Adrenal gland (tissue), 19 donors: ENCODE measurements at places on chromosomes 16 and 17.

GRCh38 chr17:69223809-69224208 is 4.8 kb downstream of the ABCA10 start:
- DNase-seq = no peak

DNA sequence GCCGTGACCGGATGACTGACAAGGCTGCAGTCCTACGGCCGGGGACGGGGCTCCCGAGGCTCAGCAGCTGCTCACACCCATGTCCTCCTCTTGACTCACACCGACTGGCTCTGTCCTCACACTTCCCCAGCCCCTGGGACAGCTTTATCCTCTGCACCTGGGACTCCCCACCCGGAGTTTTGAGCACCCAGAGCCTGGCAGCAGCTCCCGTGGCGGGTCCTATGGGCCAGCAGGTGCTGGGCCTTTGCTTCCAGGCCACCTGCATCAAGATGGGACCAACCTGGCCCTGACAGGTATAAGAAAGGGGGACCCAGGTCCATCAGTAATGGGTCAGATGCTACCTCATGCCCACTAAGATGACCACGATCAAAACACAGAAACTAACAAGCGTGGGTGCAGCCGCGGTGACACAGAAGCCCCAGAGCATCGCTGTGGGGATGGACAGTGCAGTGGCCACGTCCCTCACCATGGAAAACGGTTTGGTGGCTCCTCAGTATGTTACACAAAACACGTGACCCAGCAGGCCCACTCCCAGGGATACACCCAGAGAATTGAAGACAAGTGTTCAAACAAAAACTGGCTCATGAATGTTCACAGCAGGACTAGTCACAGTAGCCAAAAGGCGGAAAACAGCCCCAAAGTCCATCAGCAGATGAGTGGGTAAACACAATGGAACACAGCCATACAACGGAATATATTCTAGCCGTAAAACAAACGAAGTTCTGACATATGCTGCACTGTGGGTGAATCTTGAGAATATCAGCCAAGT is 3.3 kb upstream of the NOTUM start:
- no peak for DNase-seq

GRCh38 chr16:56681939-56682702 is at the start of gene MT1X:
TSS of gene MT1X (plus strand) at chr16:56682470. CDS start at chr16:56682541, 71 bp downstream.
- DNase-seq = peak; percentile 96

DNA sequence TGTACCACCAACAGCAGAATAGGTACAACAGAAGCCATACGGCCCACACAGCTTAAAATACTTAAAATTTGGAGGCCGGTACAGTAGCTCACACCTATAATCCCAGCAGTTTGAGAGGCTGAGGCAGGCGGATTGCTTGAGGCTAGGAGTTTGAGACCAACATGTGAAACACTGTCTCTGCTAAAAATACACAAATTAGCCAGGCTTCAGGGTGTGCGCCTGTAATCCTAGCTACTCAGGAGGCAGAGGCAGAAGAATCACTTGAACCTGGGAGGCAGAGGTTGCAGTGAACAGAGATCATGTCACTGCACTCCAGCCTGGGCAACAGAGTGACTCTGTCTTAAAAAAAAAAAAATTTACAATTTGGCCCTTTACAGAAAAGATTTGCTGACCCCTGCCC is 17.0 kb downstream of the GFOD2 start:
- DNase-seq = no peak

DNA sequence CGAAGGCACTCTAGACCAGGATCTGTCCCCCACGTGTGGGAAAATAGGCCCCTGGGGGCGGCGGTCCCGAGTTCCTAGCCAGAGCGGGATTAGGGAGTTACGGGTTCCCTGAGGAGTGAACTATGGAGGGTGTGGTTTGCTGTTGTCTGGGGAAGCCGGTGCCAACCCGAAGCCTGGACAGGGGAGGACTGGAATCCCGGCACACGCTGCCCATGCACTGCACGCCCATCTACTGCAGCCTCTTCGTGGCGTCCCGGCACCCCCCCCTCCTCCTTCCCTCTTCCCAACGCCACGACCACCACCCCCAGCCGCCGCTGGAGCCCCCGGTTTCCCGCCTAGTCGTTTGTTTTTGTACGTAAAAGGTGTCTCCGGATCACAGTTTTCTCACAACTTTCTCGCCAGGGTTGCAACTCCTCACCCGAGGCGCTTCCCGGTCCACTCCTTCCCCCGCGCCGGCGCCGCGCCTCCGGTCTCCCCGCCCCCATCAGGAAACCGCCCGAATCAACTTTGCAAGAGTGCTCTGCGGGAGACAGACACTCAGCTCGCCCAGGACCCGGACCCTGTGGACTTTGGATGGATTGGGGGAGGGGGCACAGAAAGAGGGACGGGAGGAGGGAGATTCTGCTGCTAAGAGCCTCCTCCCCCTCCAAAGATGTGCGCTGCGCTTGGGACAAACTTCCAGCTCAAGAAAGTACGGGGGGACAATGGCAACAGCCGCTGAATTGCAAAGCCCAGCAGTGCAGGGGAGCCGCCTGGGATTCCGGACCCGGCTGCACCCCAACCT is 1.4 kb upstream of the LHX1 start:
- DNase-seq = no peak

DNA sequence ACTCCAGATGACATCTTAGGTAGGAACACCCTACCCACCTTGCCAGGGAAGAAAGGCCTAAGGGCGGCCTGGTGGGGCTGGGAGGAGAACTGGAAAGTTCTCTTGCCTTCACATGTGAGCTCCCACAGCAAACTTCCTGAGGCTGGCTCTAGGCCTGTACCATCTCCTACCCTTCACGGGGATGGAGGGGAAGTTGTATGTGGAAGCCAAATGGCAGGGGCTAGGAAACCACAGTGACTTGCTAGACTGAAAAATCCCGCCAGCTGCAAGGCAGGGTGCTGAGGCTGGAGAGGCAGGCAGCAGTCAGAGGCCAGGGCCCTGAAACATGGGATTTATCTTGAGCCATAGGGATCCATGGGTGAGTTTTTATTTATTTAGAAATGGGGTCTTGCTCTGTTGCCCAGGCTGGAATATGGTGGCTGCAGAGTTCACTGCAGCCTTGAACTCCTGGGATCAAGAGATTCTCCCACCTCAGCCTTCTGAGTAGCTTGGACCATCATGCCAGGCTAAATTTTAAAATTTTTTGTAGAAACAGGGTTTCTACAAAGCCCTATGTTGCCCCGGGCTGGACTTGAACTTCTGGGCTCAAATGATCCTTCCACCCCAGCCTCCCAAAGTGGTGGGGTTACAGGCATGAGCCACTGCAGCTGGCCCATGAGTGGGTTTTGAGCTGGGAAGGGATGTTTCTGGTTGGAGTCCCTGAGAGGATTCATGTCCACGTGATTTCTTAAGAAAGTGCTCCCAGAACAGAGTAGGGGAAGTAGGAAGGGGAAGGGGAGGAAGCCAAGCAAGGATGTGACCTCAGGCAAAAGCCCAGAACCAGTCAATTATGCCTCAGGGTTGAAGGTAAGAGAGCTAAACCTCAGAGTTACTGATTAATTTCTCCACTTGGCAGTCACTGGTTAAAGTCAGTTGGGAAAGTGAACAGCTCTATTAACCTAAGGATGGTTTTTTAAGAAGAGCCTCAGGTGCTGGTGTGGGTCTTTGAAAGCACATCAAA is 4.0 kb upstream of the KAT8 start:
- no peak for DNase-seq

GRCh38 chr16:28108590-28109247 is 45.2 kb upstream of the GSG1L start:
- DNase-seq = peak; percentile 13

- no peak for DNase-seq
These were observed 140.5 kb downstream of the SSH2 start for GRCh38 chr17:29789196-29790170.

GRCh38 chr16:13594823-13595222 is 325.1 kb upstream of the ERCC4 start:
- no peak for DNase-seq

GRCh38 chr17:5583426-5584382 is 605 bp downstream of the NLRP1 start:
- DNase-seq = no peak

GRCh38 chr17:10121971-10122707 is 76.3 kb downstream of the GAS7 start:
- DNase-seq = no peak

DNA sequence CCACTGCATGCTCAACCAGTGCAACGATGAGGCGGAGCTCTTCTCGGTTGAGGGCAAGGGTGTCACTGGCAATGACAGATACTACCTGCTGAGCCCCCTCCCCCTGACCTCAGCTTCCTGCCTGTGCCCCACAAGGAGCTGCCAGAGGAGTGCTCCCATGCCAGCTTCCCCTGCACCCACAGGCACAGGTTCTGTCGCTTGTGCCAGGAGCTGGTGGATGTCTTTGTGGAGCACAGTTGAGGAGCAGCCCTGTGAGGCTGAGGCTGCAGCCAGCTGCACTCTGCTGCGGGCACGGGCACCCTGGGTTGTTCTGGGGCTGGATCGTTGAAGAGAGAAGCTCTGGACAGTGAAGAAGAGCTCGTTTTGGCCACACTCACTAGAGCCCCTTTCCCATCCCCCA is 165.3 kb upstream of the ZNF267 start:
- DNase-seq = no peak

DNA sequence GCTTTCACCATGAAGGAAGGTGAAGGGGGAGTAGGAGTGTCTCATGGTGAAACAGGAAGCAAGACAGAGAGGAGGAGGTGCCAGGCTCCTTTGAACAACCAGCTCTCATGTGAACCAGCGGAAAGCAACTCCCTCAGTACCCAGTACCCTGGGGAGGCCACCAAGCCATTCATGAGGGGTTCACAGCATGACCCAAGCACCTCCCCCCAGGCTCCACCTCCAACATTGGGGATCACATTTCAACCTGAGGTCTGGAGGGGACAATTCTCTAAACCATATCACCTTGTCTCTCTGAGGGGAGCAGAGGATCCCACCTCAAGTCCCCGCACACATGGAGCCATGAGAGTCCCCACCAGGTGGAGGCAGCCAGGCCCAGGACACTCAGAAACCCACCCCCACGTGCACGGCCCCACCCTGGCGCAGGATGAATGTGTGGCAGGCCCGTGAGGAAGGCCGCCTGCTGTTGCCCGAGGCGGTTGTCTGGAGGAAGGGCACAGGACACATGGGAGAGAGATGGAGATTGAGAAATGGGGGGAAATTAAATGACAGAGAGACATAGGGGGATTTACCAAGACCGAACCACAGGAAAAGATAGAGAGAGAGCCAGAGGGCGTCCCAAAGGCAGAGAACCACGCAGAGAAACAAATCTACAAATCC is 85.9 kb downstream of the TMEM132E start:
- no peak for DNase-seq

GRCh38 chr16:70573451-70574121 is 50.0 kb downstream of the SF3B3 start:
- DNase-seq = peak; percentile 50

- DNase-seq = peak; percentile 92
These were observed at the start of gene PITPNC1 for GRCh38 chr17:67376737-67377487. TSS of gene PITPNC1 (plus strand) at chr17:67377281.

DNA sequence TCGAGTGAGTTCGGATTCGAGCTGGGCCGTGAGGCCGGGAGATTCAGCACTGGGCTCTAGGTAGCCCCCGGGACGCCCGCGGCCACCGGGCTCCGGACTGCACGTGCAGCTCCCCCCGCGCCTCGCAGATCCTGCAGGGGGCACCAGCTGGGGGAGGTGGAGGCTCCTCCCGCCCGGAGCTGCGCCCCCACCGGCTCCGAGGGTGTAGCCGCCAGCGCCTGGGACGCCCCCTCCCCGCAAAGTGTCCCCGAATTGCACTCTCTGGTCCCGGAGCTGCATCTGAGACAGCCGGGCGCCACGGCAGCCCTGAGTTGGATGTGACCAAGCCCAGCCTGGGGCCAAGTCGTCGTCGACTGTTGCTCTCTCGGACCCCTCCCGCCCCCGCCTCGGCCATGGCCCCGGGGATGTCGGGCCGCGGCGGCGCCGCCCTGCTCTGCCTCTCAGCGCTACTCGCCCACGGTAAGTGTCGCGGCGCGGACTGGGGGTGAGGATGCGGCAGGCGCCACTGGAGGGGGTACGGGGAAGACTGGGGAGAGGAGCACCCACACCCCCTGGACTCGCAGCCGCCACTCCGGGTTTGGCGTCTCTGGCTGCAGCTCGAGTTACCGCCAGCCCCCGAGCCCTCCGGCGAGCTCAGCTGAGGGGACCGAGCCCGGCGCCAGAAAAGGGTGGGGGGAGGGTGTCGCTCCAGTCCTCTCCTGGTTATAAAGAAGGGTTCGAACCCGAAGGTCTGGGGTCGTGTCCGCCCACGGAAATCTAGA is 1.5 kb downstream of the TMEM132E start:
- no peak for DNase-seq

GRCh38 chr16:79185711-79186110 is 414.8 kb downstream of the MAF start:
- DNase-seq = no peak

- no peak for DNase-seq
These were observed 84.6 kb downstream of the NT5M start for GRCh38 chr17:17387498-17388362.

- no peak for DNase-seq
These were observed 1.7 kb downstream of the CES2 start for GRCh38 chr16:66936889-66937554.

GRCh38 chr16:68737730-68738629 is 888 bp downstream of the CDH1 start:
- no peak for DNase-seq

DNA sequence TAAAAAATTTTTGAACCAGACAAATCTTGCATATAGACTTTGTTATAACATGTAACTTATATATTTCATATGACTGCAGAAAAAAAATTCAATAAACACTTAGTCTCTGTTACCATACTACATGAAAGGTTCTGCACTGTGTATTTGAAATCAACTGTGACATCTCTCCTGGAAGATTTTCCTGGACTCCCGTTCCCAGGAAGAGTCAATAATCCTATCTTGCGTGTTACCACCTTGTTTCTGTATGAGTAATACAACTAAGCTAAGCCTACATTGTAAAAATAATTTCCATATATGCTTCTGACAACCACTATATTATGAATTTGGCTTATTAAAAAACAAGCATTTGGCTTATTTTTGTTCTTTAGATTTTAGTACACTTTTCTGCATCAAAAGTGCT is 665.6 kb upstream of the SOX9 start:
- no peak for DNase-seq

GRCh38 chr16:35533683-35534082 is 2074.3 kb downstream of the TP53TG3F start:
- no peak for DNase-seq

DNA sequence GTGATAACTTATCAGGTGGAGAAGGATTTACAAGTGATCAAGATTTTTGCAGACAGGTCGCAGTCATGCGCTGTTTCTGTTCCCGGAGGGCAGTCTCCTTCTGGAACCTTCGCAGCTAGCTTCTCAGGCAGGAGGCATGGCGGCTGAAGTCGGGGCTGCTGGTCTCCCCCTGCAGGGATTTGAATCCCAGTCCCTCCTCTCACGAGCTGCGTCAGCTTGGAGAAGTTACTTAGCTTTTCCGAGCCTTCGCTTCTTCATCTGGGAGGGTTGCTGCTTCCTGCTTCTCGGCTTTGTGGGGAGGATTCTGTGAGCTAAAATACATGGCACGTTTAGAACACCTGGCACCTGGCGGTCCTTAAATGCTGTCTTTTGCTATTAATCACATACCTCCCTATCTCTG is 287.8 kb upstream of the FOXF1 start:
- DNase-seq = no peak

- DNase-seq = no peak
These were observed 13.4 kb upstream of the ADCY7 start for GRCh38 chr16:50252874-50253513.

GRCh38 chr17:3972281-3972731 is 8.1 kb upstream of the ATP2A3 start:
- DNase-seq = no peak
